Endodermal cell (in vitro differentiated cells): ENCODE measurements at places on chromosomes 11 and 22. TPM values are rescaled to one million over a fixed set of nuclear protein-coding genes. Genes with fewer than 3 reads are reported as not detected.

The KCNQ1 gene
- 2.8 and 3.5 TPM in 2 replicates for total RNA-seq

The CRYAB gene
- total RNA-seq, result 2.2 to 4.4 TPM in 2 of 3 replicates, not detected in the other

The GAS2 gene
- total RNA-seq, result 1.9 to 4.5 TPM (median 4.1 TPM) in 3 replicates

The CYB5R2 gene
- total RNA-seq, result 44.3 and 51.9 TPM in 2 replicates

DNA sequence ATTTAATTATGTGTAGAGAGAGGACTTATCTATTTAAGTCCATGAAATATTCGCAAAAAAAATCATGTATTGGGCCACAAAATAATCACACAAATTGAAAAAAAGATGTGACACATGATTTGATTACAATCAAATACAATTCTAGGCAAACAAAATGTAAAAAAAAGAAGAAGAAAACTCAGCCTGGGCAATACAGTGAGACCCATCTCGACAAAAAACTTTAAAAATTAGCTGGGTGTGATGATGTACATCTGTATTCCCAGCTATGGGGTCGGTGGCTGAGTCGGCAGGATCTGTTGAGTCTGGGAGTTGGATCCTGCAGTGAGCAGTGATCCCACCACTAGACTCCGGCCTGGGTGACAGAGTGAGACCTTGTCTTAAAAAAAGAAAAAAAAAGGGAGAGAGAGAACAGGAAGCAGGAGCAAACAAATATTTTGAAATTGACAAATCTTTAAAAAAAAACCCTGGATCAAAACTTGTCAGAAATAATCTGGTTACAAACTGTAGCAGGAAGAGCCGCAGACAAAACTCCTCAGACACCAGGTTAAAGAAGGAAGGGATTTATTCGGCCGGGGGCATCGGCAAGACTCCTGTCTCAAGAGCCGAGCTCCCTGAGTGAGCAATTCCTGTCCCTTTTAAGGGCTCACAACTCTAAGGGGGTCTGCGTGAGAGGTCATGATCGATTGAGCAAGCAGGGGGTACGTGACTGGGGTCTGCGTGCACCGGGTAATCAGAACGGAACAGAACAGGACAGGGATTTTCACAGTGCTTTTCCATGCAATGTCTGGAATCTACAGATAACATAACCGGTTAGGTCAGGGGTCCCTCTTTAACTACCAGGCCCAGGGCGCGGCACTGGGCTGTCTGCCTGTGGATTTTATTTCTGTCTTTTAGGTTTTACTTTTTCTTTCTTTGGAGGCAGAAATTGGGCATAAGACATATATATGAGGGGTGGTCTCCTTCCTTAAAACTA, 3.3 kb upstream of the TYMP start:
- DNase-seq, result no peak

- no peak for DNase-seq
Observed at GRCh38 chr22:45612451-45612901, 59.2 kb upstream of the ATXN10 start.

- DNase-seq, result no peak
Observed at GRCh38 chr22:21028277-21029251, 3.8 kb downstream of the SLC7A4 start.

- no peak for DNase-seq
Observed at GRCh38 chr11:77668760-77669159, 31.2 kb upstream of the CLNS1A start.

DNA sequence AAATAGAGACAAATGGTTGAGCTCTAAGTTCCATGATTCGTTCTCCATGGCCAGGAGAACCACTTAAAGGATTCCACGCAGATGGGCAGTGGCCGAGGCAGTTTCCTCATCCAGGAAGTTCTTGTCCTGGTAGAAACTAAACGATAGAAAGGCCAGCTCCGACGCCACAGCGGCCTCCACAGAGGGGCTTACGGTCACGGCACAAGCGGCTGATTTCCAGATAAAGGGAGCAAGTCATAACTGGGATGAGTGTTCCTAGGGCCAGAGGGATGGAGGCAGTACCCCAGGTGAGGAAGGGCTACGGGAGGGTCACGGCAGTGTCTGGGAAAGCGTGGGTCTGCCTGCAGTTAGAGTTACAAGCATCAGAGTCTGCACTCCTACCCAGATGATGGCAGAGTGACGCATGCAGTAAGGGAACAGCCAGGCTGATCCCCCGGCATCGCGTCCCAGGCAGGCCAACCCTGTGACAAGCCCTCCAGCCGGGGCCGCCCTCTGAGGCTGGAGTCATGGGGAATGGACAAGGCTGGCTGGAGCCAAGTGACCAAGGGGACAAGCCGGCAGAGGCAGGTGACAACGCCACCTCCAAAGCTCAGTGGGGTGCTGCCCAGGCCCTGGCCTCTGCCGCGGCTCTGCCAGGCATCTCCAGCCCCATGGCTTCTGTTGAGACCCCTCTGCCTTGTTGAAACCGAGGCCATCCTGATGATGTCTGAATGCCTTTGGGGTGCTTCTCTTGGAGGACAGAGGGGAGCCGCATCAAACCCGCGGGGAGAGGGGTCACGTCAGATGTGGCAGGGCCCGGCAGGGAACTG, 475.1 kb downstream of the BRD1 start:
- peak; percentile 23 for DNase-seq

GRCh38 chr22:28428271-28428670, 251.4 kb downstream of the TTC28 start:
- no peak for DNase-seq

DNA sequence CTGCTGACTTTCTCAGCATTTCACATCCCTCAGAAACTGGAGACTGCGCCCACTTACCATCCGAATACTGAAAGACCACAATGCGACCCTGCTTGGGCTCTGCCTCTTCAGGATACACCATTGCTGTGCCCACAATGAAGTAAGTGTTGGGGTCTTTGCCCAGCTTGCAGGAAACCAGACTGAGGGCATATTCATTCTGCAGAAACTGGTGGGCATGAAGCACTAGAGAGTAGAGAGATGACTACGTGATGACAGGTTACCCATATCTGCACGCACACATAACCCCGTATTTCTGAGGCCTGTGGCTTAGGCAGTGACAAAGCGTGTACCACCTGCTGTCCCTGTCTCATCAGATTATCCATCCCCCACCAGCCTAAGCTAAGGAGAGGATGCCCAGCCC, 14.6 kb upstream of the VWCE start:
- DNase-seq, result no peak

- peak; percentile 44 for DNase-seq
Observed at GRCh38 chr11:41175304-41175972, 284.0 kb downstream of the LRRC4C start.

GRCh38 chr11:9263840-9264315, 1.3 kb downstream of the DENND5A start:
- no peak for DNase-seq

DNA sequence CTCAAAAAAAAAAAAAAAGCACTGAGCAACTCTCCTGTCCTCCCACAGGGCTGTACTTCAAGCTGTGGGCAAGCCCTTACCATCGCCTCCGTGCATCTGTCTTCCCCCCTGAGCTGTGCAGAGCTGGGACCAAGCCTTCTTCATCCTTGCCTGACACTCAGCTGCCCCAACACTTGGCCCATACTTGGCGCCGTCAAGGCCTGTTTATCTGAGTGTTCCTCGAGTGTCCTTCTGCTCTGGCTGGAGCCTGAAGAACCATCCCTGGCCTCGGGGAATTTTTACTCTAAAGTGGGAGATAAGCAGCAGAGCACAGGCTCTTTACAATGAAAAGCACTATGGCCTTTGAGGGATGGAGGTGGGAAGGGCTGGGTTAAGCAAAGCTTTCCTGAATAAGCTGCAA, 1.6 kb upstream of the TIRAP start:
- DNase-seq, result no peak

GRCh38 chr11:33160136-33160535, 1.1 kb downstream of the CSTF3 start:
- DNase-seq, result no peak

DNA sequence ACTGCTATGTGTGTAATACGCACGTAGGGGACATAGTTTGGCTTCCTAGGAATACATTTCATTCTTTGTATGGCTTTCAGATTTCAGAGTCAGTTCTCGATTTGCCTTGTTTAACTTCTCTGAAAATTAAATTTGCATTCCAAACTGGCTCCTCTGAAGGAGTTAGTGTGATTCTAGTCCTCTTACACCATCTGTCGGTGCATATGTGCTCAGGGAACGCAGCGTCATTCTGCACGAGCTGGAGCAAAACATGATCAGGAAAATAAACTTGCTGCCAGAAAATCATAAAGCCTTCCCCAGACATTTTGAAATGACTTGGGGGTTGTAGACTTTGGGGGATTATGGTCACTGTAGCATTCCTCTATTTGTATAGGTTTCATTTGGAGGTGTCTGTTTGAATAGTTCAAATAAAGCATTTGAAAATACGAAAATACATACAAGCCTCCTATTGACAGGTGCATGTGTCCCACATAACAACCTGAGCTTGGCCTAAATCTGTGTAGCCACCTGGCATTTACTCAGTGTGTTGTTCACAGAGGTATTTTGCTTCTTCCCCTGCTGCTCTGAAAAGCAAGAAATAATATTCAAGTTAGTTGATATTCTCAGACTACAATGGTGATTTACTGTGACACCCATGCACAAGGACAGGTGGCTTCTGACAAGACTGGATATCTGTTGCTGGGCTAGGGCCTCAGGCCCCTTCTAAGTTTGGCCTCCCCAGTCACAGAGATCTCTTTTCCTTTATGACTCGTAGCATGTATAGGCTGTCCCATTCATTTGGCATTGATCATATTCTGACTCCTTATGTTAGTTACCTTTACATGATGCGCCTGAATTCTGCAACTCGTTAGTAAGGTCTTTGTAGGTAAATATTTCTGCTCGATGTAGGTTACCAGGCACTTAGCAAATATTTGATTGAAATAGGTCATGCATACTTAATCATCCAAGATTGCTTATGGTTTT, 81.6 kb upstream of the SORL1-AS1 start:
- no peak for DNase-seq

GRCh38 chr11:86117001-86117711, 48.3 kb upstream of the PICALM start:
- DNase-seq, result no peak

DNA sequence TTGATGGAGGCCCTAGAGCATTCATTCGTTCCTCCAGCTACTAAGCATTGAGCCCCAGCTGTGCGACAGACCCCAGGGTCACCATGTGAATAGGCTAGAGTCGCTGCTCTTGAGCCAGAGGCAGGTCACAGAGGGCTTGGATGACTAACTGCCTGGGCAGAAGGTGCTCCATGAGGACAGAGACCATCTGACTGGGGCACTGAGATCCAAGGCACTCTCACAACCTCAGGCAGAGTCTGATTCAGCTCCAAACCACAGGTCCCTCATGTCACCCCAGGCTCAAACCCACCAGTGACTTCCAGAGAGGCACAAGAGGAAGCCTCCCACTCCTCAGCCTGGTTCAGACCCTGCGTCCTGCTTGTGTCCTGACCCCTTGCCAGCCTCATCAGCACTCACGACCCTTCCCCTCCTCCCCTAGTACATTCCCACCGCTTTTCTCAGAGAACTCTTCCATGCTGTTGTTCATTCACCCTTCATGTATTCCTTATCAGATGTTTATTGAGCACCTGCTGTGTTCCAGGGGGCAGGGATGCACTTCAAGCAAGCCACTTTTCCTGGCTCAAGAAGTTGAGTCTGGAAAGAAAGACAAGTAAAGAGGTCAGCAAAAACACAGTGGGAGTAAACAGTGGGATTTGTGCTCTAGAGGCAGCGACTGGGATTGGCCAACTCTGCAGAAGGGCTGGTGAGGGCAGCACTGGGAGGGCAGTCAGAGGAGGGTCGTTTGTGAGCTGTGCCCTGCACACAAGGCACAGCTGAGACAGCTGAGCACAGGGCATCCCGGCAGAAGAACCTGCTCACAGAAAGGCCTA, 9.3 kb downstream of the OAF start:
- peak; percentile 52 for DNase-seq

DNA sequence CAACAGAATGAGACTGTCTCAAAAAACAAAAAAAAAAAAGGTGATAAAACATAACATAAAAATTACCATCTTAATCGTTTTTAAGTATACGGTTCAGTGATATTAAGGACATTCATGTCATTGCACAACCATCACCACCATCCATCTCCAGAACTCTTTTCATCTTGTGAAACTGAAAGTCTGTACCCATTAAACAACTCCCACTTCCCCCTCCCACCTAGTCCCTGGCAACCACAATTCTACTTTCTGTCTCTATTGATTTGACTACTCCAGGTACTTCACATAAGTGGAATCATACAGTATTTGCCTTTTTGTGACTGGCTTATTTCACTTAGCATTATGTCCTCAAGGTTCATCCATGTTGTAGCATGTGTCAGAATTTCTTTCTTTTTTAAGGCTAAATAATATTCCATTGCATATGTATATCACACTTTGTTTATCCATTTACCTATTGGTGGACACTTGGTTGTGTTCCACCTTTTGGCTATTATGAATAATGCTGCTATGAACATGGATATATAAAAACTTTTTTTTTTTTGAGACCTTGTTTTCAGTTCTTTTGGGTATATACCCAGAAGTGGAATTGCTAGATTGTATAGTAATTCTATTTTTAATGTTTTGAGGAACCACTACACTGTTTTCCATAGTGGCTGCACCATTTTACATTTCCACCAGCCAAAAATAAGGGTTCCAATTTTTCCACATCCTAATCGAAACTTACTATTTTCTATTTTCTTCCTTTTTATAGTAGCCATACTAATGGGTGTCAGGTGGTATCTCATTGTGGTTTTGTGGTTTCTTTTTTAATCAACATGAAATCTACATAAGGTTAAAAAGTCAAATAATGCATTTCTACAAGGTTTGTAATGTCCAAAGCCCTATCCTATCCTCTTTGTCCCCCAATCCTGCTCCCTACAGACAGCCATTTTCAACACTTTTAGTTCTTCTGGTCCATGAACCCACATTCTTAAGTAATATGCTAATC, 23.4 kb upstream of the PIK3C2A start:
- no peak for DNase-seq

GRCh38 chr11:44637487-44637886, 72.0 kb downstream of the CD82 start:
- no peak for DNase-seq

DNA sequence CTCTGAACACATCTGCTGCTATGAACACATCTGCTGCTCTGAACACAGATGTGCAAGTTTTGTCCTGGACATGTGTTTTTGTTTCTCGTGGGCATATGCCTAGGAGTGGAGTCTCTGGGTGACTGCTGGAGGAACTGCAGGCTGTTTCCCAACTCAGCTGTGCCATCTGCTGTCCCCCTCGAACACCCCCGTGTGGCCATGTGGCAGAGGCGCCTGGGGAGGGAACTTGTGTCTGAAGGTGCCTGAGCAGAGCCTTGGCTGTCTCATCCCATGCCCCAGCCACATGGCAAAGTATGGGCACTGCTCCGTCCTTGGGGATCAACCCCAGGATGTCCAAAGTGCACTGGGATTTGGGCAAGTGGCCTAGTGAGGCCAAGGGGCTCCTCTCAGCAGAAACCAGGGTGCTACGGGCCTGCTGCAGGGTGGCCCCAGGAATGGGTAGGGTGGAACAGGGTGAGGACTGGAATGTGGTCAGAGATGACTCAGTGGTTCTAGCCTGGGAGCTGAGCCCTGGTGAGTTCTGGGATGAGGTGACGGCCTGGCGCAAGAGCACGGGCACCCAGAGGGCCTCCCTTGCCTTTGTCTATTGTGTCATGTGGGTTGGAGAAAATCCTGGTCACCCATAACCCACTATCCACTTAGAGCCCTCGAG, 14.7 kb downstream of the GATD1 start:
- peak; percentile 78 for DNase-seq

DNA sequence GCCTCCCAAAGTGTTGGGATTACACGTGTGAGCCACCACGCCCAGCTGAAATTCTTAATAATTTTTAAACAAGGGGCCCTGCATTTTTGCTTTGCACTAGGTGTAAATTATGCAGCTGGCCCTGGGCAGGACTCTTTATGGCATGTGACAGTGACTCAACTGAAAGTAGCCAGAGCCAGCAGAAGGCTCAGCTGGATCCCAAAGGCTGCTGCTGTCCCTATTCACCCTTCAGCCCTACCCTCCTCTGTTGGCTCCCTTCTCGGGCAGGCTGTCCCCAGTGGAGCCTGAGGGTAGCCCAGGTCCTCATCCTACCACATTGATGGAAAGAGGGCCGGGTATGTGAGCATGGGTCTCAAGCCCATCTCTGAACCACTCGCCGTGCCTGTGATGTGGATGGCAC, 45.6 kb downstream of the CD82 start:
- DNase-seq, result no peak
